ENCODE measurements at places on chromosomes 16 and 17.
A peak's percentile ranks its signal among the peaks of the same experiment; 100 is the strongest.

DNA sequence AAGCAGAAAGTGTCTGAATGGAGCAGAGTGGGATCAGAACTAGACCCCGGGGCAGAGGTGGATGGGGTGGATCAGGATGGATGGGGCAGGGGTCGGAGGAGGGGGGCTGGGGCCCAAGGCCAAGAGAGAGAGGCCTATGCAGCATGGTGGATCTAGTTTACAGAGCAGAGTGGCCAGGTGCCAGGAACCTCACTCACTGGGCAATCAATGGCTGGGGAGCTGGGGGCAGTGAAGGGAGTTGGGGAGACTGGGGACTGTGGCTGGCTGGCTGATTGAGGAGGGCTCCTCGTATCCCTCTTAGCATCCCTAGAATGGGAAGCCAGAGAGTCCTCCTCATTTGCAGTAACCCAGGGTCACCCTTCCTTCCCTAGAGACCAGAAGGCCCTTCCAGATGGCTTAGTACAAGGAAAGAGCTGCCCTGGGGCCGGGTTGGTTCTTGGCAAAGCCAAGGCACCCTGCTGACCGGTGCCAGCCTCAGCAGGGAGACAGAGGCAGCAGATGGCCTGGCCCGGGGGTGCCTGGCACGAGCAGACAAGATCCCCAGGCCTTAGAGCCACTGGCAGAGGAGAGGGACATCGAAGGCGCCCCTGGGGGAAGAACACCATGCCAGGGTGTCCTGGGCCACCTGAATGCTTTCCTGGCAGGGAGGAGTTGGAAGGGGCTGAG is 36.8 kb downstream of the SRCIN1 start:
- no peak for DNase-seq

GRCh38 chr16:86931410-86931941 is 353.1 kb downstream of the FOXL1 start:
- DNase-seq, result peak; percentile 76

GRCh38 chr17:9212376-9213302 is 191.3 kb downstream of the NTN1 start:
- DNase-seq, result no peak

- DNase-seq, result no peak
Measured at GRCh38 chr17:60766778-60767190, 89.1 kb downstream of the BCAS3 start.

DNA sequence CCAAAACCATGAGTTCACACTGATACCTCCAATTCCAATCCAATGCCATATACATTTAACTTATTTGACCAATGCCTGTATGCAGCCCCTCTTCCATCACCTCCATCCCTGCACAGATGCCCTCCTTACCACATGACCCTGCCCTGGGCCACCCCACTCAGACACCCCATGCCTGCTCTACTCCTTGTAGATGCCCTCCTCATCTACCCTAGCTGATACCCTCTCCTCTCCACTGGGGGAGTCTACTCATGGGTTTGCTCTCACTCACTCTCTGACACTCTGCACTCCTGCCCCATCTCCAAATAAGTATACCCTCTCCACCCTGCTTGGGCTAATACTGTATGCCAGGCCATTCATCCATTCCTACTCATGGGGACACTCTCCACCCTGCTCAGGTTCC is 16.0 kb upstream of the CMTM4 start:
- no peak for DNase-seq

- DNase-seq, result no peak
Measured at GRCh38 chr16:30958175-30959079, 873 bp downstream of the SETD1A start.

DNA sequence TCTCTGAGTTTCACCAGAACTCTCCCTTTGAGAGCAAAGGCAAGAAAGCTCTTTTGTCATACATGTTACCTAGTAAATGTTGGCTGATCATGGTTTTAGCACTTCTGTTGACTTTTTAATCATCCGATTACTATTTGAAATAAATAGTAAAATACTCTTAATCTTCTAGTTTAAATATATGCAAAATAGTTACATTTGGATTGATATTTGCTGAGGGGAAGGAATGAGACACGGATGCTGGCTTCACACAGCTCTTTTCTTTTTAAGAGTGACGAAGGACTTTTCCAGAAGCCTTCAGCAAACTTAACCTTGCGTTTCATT is 9.4 kb downstream of the NFATC3 start:
- no peak for DNase-seq

DNA sequence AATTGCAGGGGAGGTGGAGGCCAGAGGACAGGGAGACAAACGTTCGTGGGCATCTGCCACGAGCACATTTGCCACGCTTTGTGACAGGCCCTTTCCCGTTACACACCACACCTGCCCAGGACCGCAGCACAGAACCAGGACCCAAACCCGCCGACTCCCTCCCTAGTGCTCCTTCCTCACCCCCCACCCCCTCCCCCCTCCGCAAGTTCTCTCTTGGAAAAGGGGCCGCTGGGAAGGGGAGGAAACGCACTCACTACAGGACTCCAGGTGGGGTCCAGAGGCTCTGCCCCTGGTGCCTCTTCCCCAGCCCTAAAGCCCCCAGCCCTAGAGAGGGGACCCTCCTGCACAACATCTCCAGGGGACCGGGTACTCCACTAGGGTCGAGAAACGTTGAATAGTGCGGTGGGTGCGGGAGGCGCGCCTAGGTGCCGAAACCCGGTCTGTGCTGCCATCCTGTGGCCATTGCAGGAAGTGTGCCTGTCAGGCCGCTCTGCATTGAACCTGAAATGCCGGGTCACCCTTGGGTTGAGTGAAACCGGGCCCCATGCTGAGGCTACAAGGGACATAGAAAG is 21.9 kb upstream of the EIF1 start:
- DNase-seq, result no peak

DNA sequence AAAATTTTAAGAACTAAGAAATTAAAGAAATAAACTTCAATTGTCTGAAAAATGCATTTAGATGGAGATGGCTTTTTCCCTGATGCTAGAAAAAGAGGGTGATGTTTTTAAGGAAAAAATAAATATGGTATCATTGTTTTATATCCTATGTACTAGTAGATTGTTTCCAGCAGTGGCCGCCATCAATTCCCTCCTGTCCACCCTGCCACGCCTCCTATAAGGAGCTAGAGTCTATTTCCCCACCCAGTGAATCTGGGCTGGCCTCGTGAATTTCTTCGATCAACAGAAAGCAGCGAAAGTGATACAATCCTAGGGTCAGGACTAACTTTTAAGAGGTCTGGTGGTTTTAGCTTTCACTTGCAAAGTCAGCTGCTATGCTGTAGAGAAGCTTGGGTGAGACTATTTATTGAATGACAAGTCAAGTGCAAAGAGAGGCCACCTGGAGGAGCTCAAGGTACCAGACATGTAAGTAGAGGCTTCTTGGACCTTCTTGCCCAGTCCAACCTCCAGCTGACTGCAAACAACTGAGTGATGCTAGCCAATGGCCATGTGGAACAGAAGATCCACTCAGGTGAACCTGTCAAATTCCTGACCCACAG is 80.9 kb upstream of the MTMR4 start:
- no peak for DNase-seq

DNA sequence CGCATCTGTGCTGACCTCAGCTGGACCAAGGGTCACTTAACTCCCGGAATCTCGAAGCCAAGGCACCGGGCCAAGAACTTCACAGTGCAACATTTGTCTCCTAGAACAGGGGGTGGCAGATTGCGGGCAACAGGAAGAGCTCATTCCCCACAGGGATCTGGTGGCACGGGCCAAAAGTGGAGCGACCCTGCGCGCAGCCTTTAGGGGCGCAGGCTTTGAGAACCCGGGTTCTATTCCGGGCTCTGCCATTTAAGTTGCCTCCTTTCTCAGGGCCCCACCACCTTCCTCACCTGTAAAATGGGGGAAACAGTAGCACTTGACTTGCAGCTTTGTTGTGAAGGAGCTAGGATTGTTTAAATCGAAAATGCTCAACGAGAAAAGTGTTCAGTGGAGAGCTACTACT is 651 bp downstream of the SHMT1 start:
- DNase-seq, result no peak

- no peak for DNase-seq
Measured at GRCh38 chr16:11235703-11235991, 20.4 kb downstream of the SOCS1 start.

DNA sequence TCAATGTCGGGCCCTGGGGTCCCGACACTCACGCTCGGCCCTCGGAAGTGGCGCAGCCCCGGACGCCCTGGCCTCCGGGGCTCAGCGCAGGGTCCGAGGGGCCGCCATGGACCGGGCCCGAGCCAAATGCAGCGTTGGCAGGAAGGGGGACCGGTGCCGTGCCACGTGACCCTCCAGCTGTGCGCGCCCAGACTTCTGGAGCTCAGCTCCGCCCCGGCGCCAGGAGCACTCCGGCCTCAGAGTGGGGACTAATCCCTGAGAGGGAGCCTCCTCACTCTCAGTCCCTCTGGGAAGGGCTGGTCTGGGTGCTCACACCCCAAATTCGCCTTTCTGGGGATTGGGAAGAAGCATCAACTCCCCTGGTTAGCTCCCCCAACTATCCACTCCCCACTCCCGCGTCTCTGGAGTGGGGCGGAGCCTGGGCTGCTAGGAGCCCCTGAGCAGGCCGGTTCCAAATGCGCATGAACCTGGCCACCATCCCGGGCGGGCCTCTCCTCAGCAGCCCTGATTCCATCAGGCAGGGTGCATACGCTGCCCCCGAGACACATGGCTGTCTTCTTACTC is at the start of gene B3GNT9:
B3GNT9 (minus strand) TSS at position 166 of the 564 bp plus-strand sequence. CDS start 513 bp downstream, outside the sequence.
- DNase-seq, result no peak

- DNase-seq, result no peak
Measured at GRCh38 chr17:66507982-66508760, 205.8 kb downstream of the PRKCA start.

DNA sequence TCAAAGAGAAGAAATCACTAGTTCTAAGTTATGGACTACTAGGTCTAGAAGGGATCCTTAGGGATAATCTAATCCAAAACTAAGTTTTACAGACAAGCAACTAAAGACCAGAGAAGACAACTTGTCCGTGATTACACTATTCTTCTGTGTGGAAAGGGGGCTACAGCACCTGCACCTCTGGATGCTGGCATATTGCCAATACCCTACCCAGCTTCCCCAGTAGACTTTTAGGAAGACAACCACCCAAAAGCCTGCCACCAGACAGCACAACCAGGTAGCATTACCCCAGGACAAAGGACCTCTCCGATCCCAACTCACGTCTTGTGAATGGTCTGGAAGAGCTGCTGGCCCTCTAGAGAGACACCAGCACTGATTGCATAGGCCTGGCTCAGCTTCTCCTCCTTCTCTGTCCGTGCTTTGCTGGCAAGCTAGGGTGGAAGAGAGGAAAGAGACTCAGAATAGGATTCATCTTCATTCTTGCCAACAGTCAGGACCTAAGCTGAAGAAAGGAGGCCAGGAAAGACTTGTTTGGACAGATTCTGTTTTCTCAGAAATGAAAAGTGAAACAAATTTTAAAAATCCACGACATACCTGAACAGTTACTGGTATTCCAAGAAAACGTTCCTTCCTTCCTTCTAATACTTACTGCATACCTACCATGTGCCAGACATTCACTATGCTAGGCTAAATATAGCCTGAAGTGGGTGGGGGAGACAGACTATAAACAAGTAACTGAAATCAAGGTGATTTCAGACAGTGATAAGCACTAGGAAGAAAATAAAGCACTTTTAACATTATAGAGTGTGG is 25.3 kb upstream of the TMEM101 start:
- no peak for DNase-seq

- no peak for DNase-seq
Measured at GRCh38 chr16:85029981-85030401, 2.4 kb downstream of the KIAA0513 start.

DNA sequence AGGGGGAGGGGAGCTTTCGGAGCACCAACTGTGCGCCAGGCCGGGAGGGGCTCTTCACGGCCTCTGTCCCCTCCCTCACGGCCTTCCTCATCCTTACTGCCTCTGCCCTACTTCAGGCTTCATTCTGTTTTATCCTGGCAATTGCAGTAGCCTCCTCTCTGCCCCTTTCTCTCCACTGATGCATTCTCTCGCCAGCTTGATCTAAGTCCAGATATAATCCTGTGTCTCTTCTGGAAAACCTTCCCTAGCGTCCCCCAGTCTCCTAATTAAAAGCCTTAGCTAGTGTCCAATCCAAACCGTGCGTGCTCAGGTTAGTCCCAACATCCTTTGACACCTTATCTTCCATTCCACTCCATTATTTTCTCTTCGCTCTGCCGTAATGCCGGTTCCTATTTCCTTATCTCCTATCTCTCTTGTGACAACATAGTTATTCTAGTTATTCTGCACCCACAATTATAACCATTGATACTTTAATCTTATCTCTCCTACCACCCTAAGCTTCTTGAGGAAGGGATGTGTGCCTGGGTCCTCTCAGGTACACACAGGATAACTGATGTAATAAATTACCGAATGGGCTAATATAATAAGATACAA is 869 bp downstream of the ZNF48 start:
- no peak for DNase-seq

GRCh38 chr16:25228372-25228771 is 11.6 kb downstream of the AQP8 start:
- DNase-seq, result no peak

- DNase-seq, result peak; percentile 15
Measured at GRCh38 chr16:69105501-69106361, at the start of gene HAS3. Gene HAS3, plus strand, starts transcription at chr16:69105653. Its CDS starts 3,743 bp downstream, at chr16:69109396.

GRCh38 chr16:13348416-13348815 is 447.0 kb downstream of the SHISA9 start:
- no peak for DNase-seq

DNA sequence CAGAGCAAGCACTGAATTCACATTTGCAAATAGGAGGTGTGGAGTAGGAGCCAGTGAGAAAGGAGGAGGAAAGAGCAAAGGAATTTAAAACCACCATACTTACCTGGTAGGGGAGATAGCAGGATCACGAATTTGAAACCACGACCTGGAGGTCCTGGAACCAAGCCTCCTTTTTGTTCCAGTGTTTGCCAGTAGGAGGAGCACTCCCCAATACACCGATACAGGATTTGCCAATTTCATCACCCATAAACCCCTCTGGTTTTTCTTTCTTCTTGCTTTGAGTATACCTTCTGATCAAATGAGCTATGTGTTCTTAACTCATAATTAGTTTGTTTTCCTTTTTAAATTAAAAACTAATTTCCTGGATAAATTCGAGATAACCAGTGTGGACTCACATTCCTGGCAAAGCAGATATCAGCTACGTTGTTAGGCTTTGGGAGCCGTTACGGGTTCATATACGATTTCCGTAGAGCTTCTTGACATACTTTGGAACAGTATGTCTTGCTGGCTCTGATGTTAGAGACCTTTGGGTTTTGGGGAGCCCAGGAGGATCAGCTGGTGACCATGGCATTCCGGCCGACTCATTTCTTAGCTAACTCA is 22.7 kb downstream of the BCO1 start:
- DNase-seq, result no peak

DNA sequence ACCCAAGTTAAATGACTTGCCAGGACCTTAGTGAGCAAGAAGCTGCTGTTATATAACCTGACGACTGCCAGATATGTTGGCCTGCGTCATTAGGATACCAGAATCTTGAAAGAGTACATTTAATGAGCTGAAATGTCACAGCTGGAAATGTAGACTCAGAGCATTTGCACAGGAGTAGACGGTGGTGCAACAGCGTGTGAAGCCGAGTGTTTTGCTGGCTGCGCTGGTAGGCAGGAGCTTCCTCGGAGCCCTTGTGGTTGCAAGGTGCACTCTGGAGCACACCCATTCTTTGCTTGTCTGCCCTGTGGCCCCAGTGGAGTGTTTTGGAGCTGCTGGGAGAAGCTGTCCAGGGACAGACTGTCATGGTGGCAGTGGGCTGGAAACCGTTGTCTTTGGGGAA is 79.3 kb downstream of the BANP start:
- DNase-seq, result no peak

- no peak for DNase-seq
Measured at GRCh38 chr16:17261197-17261858, 209.4 kb downstream of the XYLT1 start.

Data from fibroblast of skin of left biceps (primary cell).